Memory B cell (primary cell): ENCODE measurements at places on chromosomes 16 and 17.

DNA sequence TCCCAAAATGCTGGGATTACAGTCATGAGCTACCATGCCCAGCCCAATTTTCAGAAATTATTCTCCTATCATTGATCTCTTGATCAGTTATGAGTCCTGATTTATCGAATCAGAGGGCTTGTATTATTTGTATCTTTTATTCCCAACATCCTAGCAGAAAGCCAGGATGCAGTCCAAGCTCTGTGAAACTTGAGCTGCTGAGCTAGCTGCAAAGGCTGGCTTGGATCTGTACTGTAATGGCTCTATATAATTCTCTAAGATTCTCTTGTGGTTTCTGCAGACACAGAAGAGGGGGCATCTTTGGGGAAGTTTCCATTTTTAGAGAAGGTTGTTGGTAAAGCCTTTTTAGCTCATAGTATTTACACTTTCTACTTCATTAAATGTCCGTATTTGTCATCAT, 227.1 kb downstream of the MAP2K4 start:
- no peak for DNase-seq

GRCh38 chr17:50064253-50065001, 8.5 kb downstream of the ITGA3 start:
- DNase-seq = no peak

DNA sequence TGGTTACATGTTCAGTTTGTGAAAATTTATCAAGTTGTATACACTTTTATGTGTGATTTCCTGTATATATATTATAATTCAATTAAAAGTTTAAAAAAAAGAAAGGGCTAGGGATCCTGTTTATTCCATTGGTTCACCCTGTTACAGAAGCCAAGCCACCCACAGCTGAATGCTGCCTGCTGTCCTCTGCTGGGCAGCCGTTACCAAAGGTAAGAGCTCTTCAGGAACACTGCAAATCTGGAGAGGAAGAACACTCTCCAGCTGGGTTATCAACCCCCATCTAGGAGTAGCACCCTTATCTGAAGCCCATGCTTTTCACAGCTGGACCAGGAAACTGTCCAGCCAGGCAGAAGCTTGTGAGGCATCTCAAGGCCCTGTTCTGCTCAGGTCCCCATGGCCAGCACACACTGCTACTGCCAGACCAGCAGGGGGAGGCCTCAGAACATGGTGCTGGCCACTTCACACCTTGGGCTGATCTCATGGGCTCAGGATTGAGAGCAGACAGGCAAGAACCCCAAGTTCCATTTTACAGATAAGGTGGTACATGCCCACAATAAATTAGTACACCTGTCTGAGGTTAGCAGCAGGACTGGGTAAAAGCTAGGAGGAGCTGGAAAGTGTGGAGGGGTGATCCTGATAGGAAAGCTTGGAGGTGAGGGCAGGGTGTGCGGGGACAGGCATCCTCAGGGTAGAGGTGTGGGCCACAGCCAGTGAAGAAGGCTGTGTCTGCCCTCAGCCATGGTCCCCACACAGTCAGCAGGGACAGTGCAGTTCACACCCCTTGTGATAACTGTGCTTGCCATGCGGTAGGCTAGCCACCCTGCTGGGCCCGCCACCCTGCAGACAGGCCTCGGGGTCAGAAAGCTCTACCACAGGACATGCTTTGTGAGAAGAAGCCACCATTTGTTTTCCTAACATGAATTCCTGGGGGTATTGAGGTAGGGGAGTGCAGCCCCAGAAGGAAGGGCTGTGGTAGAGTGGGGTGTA, 54.3 kb upstream of the SREBF1 start:
- no peak for DNase-seq

- DNase-seq = no peak
These were observed 56.6 kb downstream of the USP32 start for GRCh38 chr17:60335289-60335688.

DNA sequence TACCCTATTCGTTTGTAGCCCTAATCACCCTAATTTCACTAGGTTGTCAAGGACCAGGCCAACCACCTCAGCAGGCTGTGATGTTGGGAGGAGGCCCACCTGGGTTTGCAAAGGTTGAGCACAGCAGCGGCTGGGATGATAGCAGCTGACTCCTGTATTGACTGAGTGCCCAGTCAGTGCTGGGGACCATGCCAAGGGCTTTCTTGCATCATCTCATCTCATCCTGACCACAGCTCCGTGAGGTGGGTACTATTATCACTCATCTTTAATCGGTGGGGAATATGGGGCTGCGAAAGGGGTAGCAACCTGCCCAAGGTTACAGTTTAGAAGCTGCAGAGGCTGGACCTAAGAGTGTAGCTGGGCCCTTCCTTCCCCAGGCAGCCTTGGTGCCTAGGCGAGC, 11.7 kb downstream of the ATPAF2 start:
- no peak for DNase-seq
